ENCODE measurements at places on chromosomes 1 and 21.

DNA sequence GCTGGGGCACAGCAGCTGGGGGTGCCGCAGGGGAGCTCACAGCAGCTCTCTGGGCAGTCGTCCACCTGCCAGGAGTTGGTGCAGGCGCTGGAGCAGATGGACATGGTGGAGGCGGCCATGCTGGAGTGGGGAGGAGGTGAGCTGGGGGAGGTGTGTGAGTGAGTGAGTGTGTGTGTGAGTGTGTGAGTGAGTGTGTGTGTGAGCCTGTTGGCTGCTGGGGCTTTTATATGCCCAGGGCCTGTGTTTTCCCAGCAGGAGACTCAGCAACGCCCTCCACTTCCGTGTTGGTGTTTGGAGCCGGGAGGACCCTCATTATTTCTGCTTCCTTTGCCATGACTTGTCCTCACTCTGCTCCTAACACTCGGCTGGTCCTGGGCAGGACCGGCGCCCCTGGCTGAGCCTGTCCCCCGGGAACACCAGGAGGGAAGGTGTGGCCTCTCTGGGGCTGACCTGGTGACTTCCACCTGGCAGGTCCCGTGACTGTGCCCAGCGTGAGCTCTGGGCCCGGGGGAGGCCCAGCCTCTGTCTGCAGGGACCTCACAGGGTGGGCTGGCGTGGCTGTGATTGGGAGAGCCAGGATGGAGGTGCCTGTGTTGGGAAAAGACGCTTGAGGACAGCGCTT, at the start of gene KRTAP10-2:
KRTAP10-2 (minus strand) TSS at position 166 of the 622 bp plus-strand sequence; CDS start at position 119, 47 bp downstream.
- DNase-seq: no peak

DNA sequence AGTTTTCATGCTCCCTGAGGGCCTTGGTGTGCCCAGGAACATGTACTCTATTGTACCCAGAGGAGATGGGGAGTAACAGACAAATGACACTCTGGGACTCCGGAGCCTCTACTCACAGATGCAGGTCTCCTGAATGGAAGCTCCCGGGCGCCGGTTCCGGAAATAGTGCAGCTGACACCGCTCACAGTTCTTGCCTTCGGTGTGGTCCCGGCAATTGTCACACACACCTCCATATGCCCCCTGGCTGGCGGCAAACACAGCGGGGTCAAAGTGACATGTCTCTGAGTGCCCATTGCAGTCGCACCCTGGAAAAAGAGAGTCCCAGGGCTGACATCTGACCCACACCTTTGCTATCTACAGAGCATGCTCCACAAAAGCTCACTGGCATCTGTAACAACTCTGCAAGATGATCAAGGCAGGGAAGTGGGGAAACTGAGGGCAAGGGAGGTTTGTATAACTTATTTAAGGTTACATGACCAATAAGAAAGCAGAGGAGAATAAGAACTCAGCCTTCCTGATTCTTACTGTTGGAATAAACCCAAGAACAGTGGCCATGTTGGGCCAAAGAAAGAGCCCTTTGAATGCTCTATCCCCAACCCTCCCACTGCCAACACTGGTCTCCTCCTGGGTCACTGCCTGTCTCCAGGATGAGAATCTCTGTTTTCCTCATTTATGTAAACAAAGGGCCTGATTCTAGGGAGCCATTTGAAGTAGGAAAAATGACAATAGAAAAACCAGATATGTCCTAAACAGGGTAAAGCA, 22.4 kb downstream of the LAMB3 start:
- DNase-seq: no peak

DNA sequence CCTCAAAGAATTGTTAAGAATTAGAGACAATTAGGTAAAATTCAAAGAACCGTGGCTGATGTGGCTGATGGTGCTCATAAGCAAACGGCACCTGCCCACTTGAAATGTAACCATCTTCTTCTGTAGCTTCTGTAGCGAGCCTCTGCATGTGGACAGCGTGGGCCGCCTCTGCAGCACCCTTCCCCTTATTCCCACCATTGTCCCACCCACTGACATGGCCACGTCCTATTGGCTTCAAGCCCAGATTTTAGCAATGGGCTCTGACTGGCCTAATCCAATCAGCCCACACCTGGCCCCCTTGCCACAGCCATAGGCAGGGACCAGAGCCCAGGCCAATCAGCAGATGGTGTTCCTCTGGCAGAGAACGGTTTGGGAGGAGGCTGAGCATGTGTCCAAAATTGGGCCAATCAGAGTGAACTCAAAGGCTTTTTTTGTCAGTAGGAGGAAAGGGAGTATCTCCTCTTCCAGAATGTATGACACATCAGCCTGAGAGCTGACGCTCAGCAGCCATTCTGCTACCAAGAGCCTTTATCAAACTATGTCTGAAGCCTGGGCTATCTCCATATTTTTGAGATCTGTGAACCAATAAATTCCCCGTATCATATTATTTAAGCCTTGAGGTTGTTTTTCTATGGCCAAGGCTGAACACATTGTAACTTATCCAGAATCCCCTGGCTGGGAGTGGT, 518.5 kb downstream of the SMYD3 start:
- no peak for DNase-seq

GRCh38 chr1:114310695-114311271, 157.1 kb upstream of the SYT6 start:
- peak; percentile 2 for DNase-seq

DNA sequence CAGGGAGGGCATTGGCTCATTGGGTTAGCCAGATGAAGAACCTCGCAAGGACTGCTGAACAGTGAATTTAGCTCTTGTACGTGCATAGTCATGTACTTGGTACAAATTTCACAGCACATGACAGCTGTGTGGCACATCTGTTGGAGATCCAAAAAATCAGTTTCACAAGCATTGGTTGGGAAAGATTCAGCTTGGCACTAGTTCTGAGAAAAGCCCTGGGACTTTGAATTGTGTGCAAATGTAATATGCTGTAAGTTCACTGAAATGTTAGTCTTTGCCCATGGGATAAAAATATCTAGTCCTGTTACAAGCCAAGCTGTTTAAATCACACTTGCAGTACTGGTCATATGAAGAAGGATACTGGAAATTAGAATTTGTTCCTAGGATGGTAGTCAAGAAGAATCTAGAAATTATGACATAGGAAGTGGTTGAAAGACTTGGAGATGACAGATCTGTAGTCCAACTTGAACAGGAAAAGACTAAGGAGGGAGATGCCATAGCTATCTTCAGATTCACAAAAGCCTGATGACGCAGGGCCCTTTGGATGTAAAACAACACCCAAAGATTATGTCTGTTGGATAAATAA, 19.2 kb downstream of the LAMC2 start:
- DNase-seq: no peak

- DNase-seq: no peak
Observed at GRCh38 chr1:204513117-204513716, 3.0 kb upstream of the MDM4 start.

GRCh38 chr1:119656410-119656955, 8.4 kb upstream of the ZNF697 start:
- no peak for DNase-seq

- DNase-seq: no peak
Observed at GRCh38 chr1:39711966-39712340, 20.7 kb upstream of the HPCAL4 start.

GRCh38 chr1:9385801-9386573, 93.3 kb downstream of the SPSB1 start:
- no peak for DNase-seq

Measured in T1000 (cell line).